Stimulated activated CD4-positive, alpha-beta T cell treated with anti-CD3 and anti-CD28 coated beads, TNF-alpha, amount 100 ng/mL, for 48 hours (primary cell): ENCODE measurements at places on chromosomes 5 and 9.

DNA sequence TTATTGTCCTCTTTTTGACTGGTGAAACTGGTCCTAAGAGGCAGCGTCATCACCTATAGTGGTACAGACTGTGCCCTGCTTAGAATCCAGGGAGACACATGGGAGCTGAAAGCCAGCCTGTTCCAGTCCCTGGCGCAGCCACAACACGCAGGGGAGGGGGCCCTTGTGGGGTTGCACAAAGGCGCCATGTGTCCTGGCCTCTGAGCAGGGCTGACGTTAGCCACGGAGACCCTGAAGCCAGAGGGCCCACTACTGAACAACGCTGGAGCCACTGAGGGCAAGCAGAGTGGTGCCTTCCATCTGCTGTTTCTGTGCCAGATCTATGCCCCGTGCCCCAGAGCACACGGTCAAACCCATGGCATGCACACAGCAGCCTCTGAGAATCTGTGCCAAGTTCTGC is 147.3 kb downstream of the ACTL7B start:
- DNase-seq, result no peak

- no peak for DNase-seq
Observed at GRCh38 chr9:73845539-73845938, 651.6 kb upstream of the RORB start.

- no peak for DNase-seq
Observed at GRCh38 chr9:34989946-34990635, 546 bp downstream of the DNAJB5 start.

- DNase-seq, result peak; percentile 51
Observed at GRCh38 chr5:35926389-35927051, 11.9 kb downstream of the CAPSL start.

- no peak for DNase-seq
Observed at GRCh38 chr5:27267209-27267824, 228.9 kb upstream of the CDH9 start.

- no peak for DNase-seq
Observed at GRCh38 chr5:113344973-113345940, 89.5 kb downstream of the TSSK1B start.

GRCh38 chr5:151469992-151470391 is 22.6 kb downstream of the SLC36A1 start:
- no peak for DNase-seq

GRCh38 chr5:141872496-141873356 is 5.5 kb downstream of the PCDH1 start:
- no peak for DNase-seq

DNA sequence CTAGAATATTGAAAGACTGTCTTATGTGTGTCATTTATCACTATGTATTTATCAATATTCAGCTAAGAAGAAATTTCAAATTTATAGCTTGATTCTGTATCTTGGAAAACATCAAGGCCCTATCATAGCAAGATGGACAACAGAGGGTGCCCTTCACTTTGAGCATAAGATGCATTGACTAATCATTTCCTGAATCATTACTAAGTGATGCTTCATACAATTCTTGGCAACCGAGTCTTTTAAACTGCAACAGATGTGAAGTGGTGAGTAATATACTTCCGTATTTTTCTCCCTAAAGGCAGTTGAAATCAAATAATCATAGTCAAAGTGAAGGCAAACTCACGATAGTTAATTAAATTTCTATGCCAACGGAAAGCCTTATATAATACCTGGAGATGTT is 318.6 kb upstream of the RGMB start:
- no peak for DNase-seq

- no peak for DNase-seq
Observed at GRCh38 chr9:91241909-91242308, 119.8 kb downstream of the AUH start.

GRCh38 chr9:126113176-126113575 is 213.5 kb upstream of the MVB12B start:
- DNase-seq, result no peak

DNA sequence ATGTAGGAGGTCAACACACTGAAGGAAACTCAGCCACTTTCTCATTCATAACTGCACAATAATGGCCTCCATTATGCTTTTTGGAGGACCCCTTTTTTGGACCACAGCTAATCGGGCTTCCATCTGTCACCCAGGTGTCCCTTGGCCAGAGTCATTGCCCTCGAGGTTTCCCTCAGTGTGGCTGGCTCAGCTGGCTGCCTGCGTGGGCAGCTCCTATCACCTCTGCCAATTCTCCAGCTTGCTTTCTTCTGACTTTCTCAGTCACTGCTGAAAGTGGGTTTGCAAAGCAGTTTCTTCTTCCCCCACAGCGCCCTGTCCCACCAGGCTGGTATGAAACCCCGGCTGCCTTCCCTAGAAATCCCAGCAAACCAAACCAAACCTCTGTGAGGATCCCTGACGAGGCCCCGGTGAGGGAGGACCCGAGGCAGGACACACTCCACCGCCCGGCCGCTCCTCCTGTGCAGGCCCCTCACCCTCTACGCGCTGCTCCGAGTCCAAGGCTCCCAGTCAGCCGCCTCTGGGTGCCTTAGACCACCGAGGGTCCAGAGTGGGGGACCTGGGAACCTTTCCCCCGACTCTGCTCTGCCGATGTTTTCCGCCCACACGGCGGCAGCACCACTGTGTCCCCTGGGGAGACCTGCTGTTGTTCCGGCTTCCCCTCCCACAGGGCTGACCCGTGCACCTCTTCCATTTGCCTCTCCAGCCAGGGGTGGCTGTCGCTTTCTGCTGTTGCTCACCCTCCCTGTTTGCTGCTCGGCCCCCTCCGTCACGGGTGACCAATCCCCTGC is 109.5 kb downstream of the TENT4A start:
- DNase-seq, result no peak

DNA sequence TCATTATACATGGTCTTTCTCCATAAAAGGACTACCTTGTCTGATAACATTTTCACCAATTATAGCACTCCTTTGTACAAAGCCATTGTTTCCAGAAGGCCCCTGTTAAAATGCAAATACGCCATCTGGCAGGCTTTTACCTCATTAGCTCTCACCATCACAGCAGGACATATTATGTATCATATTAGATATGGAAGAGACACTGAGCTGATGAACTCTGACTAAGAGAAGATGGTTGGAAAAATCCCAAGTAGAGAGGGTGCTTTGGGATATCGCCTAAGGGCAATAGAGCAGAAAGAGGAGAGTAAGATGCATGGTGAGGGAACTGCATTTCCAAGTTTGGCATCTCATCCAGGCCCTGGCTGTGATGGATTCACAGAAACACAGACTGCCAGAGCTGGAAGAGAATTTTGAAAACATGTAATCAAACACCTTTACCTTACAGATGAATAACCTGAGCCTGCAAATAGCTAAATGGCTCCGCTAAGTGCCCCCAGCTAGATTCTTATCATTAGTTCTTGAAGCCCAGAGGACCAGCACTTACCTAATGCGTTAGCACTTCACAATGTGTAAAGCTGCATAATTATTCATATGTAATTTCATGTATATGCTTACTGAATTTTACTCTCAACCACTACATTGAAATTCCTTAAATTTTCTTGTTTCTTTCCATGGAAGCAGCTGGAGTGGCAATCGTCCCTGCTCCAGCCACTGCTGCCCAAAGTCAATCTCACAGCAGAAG is 393.6 kb upstream of the IZUMO3 start:
- DNase-seq, result no peak

DNA sequence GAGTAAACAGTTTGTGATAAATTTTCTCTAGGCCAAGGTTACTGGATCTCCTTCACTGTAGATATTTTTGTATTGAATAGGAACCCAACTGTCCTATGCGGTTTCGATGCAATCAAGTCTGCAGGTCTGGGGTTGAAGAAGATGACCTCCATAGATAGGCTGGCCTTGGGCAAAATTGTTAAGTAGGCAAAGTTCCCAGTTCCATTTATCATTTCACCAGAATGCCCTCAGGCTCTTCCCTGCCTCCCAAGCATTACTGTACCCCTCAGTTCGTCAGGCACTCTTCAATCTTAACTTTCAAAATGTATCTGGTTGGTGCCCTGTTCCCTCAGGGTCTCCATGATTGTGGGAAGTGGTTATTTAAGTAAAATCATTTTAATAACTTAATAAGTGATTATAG is 1802.9 kb upstream of the WWC1 start:
- DNase-seq, result no peak

- peak; percentile 31 for DNase-seq
Observed at GRCh38 chr9:128254855-128255759, 20.7 kb downstream of the GOLGA2 start.

DNA sequence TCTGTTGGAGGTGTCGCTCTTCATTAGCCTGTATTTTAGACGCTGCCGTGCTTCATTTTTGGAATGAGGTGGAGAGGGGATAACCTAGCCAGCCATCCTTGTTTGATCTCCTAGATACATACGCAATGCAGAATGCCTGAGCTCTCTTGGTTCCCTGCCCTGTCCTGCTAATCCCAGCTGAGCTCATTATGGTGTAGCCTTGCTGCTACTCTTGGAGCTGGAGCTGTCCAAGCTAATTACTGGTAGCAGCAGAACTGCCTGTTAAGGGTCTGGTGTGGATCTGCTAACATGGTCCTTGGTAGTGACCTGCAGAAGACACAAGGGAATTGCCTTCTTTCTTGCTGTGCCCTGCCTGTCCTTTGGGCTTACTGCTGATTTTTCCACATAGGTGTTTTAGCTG is 207.9 kb downstream of the CNTLN start:
- no peak for DNase-seq

DNA sequence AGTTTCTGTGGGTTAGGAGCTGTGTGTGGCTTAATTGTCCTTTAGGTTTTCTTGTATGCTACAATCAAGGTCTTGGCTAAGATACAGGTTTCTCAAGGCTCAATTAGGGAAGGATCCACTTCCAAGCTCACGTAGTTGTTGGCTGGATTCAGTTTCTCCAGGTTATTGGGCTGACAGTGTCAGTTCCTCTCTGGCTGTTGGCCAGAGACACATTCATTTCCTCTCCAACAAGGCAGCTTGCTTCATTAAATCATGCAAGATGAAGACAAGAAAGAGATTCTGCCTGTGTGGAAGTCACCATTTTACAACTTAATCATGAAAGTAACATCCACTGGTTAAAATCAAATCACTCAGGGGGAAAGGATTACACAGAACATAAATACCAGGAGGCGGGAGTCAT is 275.7 kb upstream of the KIF2A start:
- no peak for DNase-seq

DNA sequence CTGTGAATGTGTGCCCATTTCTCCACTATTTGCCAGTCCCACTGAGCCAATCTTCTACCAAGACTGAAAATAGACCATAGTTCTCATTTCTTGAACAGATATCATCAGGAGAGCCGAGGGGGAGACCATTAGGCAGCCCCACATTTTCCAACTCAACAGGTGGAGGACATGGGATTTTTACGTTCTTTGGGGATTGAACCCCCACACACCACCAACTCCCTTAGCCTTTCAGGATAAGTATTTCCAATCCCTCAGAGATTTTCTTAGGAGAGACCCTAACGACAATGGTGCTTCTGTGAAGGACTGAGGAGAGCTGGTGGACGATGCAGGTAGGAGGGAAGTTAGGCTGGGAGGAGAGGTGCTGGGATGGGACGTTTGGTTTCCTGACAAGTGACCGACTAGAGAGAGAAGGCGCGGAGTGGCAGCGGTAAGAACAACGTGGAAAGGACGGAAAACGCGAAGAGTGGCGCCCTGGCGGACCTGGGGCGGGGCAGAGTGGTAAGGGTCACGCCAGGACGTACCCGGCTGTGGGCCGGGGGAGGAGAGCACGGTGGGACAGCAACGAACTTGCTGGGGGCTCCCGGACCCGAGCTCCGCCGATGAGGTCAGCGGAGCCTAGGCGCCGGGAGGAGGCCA is 681 bp upstream of the CHSY3 start:
- no peak for DNase-seq

DNA sequence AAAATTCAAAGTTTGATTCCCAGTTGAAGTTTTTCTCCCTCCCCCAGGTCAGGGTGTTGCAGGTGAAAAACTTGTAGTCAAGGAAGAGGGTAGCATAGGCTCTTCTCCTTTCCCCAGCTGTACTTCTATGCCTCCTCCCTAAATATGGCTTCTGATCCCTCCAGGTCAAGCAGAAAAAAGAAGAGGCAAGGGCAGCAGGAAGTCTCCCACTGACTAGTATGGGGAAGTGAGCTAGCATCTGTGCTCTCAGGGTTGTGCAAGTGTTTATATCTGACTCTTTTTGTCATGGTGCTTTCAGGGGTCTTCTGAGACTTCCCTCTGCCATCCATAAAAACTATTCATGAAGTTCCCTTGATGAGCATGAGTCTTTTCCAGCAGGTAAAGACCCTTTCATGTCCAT is 76.0 kb downstream of the ATPSCKMT start:
- no peak for DNase-seq

DNA sequence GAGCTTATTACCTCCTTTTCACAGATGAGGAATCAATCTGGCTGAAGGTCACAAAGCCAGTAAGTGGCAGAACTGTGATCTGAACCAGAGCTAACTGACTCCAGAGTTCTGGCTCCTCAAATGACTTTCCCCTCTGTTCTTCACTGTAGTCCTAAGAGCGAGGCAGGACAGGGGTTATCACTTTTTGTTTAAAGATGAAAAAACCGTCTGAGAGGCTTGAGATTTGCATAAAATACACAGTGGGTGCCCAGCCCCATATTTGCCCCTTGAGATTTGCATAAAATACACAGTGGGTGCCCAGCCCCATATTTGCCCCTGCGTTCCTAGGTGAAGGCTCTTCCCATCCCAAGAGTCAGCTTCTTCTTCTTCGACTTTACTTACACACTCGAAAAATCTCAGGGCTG is 667 bp downstream of the FBXO10 start:
- no peak for DNase-seq
